ENCODE measurements at places on chromosomes 6 and 20.

DNA sequence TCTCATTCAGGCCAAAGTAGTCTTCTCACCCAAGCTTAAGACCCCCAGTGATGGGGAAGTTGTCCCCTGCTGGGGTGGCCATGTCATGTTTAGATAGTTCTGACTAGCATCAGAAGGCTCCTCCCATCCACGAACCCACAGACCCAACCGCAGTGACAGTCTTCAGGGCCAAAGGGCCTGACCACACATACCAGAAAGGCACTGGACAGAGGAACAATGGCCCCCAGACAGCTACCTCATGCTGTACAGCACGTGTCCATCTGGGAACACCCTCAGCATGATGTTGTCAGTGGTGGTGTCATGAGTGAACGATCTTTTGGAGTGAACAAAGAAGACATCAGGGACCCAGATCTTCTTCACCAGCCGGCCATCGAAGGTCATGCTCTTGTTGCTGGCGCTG is 46.3 kb downstream of the GABRR2 start:
- DNase-seq: no peak

GRCh38 chr6:90691823-90692222 is 105.0 kb upstream of the MAP3K7 start:
- no peak for DNase-seq

DNA sequence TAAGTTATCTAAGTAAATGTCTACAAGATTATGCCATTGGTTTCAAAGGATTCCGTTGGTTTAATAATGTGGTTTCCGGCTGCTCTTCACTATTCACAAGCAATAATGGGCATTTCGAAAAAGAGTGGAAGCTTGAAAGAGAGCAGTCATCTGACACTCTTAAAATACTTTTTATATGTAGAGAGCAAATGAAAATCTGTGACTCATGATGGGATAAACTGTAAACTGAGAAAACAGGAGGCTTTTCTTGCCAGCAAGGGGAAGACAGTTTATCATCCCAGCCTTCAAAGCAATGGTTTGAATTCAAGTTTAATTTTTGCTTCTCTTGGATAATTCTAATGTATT is 145.7 kb downstream of the KHDC1L start:
- no peak for DNase-seq

GRCh38 chr6:63759605-63760105 is 124.1 kb downstream of the PHF3 start:
- DNase-seq: no peak

- no peak for DNase-seq
These were observed 708.8 kb downstream of the EYS start for GRCh38 chr6:64998204-64998603.

Data from inflammatory macrophage (primary cell).